MCF 10A (cell line): ENCODE measurements at places on chromosomes 16 and 17. TPM values are rescaled to one million over a fixed set of nuclear protein-coding genes. Genes with fewer than 3 reads are reported as not detected.

AGRP gene
- not detected in 2 replicates for total RNA-seq

SSTR5 gene
- not detected in 2 replicates for total RNA-seq

DPEP2 gene
- total RNA-seq = not detected in 2 replicates

CDK3 gene
- 5.3 and 5.7 TPM in 2 replicates for total RNA-seq

SLC6A2 gene
- not detected in 2 replicates for total RNA-seq

KRT222 gene
- total RNA-seq = 0.37 and 0.49 TPM in 2 replicates

SLC13A2 gene
- total RNA-seq = not detected in 2 replicates

CCL1 gene
- not detected in 2 replicates for total RNA-seq
